NCI-H1694 (cell line): ENCODE measurements at places on chromosomes 16 and 17.

- no peak for DNase-seq
Observed at GRCh38 chr17:27578718-27579085, 52.3 kb upstream of the LGALS9 start.

GRCh38 chr17:67686241-67686640 lies 31.5 kb upstream of the NOL11 start:
- no peak for DNase-seq

- DNase-seq = no peak
Observed at GRCh38 chr16:24700549-24701392, 28.7 kb upstream of the TNRC6A start.

GRCh38 chr17:34442387-34443111 lies 79.5 kb upstream of the CCL1 start:
- no peak for DNase-seq

DNA sequence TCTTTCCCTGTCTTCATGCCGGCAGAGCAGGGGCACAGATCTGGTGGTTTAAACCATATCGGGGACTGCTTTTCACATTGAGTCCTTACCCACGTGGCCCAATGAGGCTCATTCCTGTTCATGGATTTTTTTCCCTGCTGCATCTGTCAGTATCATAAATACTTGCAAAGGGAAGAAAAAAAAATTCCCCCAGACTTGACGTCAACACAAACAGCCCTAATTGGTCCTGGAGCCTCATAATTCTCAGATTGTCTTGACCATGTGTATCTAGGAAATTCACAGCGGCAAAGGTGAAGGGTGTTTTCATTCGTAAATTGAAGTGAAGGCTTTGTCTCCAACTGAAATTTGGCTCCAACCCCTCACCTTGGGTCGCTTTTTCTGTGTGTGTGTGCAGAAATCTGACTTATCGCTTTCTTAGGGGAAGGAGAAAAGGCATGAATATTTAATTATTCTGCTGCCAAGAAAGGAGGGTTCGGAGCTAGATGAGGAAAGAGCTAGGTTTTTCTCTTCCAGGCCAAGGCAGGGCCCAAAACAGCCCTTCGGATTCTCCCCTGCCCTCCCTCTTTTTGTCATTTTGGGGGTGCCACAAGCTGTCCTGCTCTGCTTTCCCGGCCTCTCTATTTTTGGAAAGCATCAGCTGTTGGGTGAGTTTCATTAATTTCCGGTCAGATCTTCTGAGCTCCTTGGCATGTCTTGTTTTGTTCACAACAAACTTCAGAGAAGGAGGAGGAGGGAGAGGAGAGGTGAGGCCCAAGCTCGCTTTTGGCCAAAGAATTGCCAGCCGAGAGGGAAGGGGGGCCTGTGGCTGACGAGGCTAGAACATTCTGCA lies 17.8 kb upstream of the CIBAR2 start:
- peak; percentile 55 for DNase-seq

GRCh38 chr17:30137158-30137557 lies 20.5 kb downstream of the NSRP1 start:
- DNase-seq = no peak
